DMS153 (cell line): ENCODE measurements at places on chromosomes 3 and 15.

GRCh38 chr3:52836986-52837385, 2.2 kb upstream of the MUSTN1 start:
- DNase-seq: no peak

DNA sequence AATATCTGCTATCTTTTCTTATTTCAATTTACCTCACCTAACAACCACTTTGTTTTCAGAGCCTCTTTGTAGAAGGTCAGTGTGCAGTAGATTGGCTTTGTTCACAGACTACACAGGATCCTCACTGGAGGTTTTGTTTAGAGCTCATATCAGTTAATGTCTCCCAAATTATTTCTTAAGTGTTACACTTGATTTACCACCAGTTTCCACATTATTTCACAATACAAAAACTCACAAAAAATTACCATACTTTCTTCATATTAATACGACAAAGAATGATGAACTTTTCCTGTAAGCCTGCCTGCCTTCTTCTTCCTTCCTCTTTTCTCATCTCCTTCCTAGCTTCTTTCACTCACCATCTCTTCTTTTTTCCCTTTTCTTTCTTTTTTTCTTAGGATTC, 133.3 kb downstream of the ALCAM start:
- no peak for DNase-seq

DNA sequence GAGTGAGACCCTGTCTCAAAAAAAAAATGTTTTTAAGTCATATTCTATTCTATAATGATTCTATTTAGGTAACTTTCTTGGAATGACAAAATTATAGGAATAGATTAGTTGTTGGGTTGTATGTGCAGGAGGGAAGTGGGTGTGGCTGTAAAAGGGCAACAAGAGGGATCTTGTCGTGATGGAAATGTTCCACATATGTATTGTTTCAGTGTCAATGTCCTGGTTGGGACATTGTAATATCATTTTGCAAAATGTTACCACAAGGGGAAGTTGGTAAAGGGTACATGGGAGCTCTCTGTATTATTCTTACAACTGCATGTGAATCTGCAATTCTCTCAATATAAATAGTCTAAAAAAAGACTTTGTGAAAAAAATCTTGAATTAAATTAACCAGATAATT, 14.3 kb upstream of the ABHD5 start:
- DNase-seq: no peak

GRCh38 chr3:42773409-42773751, 327 bp upstream of the CCDC13 start:
- DNase-seq: no peak

- no peak for DNase-seq
Measured at GRCh38 chr3:12896063-12896985, 55.0 kb upstream of the RPL32 start.

GRCh38 chr15:96087180-96087884, 243.2 kb upstream of the NR2F2 start:
- DNase-seq: no peak

DNA sequence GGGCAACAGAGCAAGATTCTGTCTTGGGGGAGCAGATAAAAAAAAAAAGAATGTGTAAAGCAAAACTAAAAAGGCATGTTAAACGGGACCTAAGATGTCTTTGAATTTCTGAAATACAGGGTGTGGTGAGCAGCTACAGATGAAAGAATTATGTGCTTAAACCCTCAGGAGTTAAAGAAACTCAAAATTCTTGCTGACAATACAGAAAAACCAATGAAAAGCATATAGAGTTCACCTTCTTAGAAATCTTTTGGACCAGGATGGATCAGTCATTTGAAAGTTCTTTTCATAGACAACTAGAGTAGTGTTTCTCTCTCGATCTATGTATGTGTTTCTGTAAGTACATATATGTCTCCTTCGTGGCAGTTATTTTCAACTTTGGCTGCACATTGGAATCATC, 31.4 kb downstream of the TUBGCP4 start:
- no peak for DNase-seq

GRCh38 chr3:23575697-23576096, 230.1 kb upstream of the UBE2E1 start:
- DNase-seq: no peak

DNA sequence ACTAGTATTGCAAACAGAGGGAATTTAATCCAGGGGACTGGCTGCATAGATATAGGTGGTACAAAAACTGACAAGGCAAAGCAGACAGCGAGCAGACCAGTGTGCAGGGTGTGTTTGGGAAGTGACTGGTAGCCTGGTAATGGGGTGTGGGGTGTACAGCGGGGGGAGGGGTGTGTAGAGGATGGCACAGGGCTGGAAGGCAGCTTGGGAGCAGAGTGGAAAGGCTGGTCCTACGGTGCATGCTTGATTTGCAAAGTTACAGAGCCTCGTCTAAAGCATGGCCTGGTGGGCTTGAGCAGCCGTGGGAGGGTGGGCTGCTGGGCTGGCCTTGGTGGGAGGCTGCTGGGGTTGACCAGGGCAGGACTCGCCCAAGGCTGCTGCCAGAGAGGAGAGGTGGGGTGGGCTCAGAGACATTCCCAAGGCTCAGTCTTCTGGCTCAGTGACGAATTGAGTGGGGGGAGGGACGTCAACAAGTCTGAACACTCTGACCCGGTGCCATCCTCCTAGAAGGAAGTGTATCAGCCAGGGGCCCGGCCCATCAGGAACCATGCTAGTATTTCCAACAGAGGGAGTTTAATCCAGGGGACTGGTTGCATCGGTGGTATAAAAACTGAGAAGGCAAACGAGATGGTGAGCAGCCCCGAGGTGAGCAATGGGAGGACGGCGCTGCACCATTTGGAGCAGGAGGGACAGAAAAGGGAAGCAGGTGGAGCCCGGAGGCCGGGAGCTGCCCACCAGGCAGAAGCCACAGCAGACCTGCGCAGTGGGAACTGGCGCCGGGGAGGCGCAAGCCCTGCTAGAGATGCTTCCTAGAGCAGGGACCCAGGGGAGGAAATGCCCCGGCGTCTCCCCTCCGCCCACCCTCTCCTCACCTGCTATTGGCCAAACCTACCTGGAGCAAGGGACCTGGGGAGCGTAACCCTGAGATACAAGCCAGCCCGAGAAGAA, 29.2 kb downstream of the CPN2 start:
- DNase-seq: peak; percentile 39

DNA sequence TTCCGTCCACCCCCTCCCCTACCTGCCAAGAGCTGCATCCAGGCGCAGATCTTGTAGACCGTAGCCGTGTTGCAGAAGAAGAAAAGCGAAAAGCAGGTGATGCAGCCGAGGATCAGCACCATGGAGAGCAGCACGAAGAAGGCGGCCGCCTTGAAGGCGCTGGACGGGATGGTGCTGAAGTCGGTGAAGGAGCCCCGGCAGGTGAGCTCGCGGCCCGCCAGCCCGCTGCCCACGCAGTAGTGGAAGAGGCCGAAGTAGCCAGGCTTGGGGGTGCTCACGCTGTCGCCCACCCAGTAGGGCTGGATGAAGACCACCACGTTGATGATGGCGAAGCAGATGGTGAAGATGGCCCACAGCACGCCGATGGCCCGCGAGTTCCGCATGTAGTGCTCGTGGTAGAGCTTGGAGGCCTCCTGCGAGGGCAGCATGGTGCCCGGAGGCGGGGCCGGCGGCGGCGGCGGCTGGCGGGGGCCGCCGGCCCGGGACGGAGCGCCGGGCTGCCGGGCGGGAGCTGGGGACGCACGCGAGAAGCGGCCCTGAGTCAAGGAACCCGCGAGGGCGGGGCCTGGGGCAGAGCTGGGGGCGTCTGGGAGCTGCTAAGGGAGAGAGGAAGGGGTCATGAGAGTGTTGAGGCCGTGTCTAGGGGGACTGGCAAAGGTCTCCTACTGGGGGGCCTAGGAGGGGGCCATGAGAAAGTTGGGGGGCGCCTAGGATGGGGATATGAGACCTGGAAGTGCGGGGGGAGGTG, 1.2 kb downstream of the LHFPL4 start:
- no peak for DNase-seq

DNA sequence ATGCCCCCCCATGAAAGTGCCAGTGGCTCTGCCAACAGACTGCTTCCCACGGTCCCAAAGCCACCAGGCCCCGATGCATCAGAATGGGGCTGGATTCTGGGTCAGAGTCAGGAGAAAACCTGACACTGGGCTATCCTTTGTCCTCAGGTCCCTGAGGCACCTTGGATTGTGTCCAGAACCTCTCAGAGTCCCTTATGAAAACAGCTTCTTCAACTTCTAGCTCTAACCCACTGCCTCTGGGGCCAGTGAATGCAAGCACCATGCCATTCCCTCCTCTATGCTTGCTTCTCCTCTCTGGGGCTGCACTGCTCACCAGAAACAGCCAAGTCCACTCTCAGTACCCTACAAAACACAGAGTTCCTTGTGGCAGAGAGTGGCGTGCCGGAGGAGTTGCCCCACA, 9.9 kb downstream of the CRABP1 start:
- no peak for DNase-seq

DNA sequence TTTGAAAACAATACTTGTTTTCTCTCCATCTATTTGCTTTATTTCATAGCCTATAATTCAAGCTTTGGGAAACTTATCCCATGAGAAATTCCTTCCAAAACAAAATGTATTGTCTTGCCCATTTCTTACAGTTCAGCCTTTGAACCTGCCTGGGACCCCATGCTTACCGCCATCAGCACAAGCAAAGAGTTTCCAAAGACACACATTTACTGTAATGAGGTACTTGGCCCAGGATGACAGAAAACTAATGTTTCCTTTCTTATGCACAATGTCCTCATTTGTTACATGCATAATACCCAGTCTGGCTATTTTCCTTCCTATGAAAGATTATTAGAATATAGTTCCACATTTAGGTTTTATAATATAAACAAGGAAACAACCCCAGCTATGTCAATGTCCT, 180.4 kb downstream of the GAP43 start:
- DNase-seq: no peak

GRCh38 chr3:13637311-13637891, 88.5 kb downstream of the FBLN2 start:
- peak; percentile 6 for DNase-seq

DNA sequence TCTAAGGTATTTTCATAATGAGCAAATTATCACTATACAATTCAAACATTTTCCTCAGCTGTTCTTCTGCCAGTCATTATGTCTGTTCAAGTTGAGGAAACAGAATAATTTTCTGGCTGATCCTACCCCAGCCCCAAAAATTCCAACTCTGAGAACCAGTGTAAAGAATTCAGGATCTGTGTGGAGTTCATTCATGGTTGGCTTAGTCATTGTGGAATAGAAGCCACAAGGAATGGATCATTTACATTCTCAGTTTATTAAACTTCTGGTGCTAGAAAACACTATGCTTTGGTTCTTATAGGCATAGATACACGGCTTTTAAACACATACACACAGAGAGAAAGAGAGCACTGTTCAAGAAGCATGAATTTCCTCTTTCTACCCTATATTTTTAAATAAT, 134.6 kb downstream of the CMSS1 start:
- no peak for DNase-seq

DNA sequence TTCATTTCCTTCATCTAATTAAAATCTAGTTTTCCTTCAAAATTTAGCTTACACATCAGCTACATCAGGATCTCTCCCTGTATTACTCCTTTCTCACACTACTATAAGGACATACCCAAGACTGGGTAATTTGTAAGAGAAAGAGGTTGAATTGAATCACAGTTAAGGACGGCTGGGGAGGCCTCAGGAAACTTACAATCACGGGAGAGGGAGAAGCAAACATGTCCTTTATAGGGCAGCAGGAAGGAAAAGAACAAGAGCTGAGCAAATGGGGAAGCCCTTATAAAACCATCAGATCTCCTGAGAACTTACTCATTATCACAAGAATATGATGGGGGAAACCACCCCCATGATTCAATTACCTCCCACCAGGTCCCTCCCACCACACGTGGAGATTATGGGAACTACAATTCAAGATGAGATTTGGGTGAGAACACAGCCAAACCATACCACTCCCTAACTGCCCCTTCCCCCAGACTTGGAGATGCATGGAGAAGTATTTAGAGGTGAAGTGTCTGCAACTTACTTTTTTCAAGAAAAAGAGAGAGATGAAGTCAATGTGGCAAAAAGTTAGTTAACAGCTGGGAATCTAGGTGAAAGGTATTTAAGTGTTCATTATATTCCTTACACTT, 21.3 kb downstream of the PRTG start:
- DNase-seq: no peak

GRCh38 chr15:89899295-89899945, 5.6 kb upstream of the AP3S2 start:
- no peak for DNase-seq

DNA sequence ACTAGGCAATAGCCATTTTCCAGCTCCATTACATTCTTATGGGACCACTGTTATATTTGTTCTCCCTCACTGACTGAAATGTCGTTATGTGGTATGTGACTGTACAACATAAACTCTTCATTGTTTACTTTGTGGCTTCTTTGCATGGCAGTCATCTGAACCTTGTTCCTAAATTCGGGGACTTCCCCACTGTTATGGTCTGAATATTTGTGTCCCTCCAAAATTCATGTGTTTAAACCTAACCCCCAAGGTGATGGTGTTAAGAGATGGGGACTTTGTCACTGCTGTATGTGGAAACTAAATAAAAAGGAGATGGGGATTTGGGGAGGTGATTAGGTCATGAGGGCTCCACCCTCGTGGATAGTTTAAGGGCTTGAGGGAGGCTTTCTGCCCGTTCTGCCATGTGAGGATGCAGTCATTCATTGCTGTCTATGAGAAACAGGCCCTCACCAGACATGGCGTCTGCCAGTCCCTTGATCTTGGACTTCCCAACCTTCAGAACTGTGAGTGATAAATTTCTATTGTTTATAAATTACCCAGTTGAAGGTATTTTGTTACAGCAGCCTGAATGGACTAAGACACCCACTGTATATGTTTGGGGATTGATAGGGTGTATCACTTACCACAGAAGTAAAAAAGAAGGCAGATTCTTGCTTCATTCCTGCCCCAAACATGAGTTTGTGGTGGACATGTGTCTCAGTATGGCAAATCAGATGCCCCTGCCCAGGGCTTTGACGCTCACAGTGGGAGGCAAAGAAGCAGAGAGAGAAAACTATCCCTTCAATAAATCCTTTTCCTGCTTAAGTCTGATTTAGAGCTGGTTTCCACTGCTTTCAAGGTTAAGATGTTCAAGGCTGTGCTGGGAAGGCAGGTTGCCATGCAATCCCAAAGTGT, 138.0 kb upstream of the UBE2E1 start:
- DNase-seq: no peak

GRCh38 chr3:49170744-49171118, 667 bp upstream of the KLHDC8B start:
- no peak for DNase-seq

- DNase-seq: no peak
Measured at GRCh38 chr3:150275941-150276340, 132.2 kb upstream of the TSC22D2 start.

DNA sequence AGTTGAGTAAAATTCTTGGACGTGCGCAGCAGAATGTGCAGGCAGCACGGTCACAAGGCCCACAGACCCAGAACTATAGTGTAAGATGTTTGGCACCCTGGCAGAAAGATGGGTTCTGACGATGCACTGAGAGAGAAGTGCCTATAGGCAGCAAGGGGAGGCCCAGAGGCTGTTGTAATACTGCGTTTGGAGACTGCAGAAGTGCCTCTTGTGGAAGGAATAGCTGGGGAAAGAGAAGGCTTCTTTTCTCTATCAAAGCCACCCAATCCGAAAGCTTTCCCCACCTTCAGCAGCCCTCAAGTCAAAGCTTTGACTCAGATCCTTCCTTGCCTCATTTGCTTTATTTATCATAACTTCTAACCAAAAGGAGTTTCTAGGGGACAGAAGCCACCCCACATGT, 5.2 kb upstream of the SIN3A start:
- DNase-seq: no peak

- no peak for DNase-seq
Measured at GRCh38 chr3:178189854-178190253, 346.4 kb upstream of the KCNMB2 start.

GRCh38 chr15:31254431-31255175, 72.0 kb upstream of the KLF13 start:
- no peak for DNase-seq
